ENCODE measurements at places on chromosomes 11 and 22.

GRCh38 chr22:33823552-33823951, 96.7 kb downstream of the LARGE1 start:
- no peak for DNase-seq

- no peak for DNase-seq
Measured at GRCh38 chr22:46088541-46089311, 61.6 kb upstream of the PPARA start.

DNA sequence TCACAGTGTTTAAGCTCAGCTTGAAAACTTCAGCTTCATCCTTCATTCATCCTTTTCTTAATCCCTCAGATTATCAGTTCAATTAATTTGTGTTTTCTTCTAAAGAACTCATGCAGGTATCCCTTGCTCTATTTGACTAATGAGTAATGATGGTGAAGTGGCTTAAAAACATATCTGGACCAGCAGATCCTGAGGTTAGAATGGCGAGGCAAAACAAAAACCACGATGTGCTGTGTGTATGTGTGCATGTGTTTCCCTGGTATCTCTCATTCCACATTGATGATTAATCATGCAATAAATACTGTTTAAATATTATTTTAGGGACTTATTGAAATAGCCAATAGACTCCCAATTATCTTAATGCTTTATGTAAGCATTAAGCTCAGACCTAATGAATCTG, 437.0 kb downstream of the DYNC2H1 start:
- DNase-seq, result no peak

- DNase-seq, result no peak
Measured at GRCh38 chr11:40689823-40690222, 769.6 kb downstream of the LRRC4C start.

DNA sequence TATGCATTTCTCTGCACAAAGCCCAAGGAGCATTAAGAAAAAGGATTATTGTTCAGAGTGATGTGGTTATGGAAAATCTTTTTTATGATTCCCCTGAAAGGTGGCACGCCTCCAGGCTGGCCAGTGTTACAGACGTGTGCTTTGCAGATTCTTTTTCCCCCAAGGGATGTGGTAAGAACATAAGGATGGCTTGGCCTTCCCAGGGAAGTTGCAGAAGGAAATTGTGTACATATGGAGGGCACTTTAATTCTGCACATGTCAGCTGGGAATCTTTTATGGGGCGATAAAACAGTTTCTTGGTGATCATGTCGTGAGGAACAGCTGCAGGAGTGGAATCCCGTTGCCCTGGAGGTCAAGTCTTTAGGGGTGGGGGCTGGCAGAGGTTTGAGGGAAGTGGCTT, 9.7 kb downstream of the SMARCB1 start:
- no peak for DNase-seq

GRCh38 chr22:44351685-44352377, 39.1 kb upstream of the SHISAL1 start:
- peak; percentile 44 for DNase-seq

DNA sequence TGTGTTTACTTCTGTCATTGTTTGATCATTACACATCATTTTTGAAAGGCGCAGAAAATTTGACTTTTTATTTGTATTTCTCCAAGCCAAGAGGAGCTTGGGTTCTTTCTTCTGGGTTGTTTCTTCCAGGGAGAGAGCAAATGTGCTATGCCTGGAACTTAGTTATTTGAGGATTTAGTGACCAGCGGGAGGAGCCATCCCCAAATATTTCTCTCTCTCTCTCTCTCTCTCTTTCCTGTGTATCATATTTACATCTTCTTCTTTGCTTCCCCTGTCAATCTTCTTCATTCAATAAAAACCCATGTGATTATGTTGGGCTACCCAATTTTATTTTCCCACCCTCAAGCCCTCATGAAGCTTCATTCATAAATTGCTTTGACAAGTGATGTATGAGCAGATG, 534.5 kb downstream of the LRRC4C start:
- no peak for DNase-seq

DNA sequence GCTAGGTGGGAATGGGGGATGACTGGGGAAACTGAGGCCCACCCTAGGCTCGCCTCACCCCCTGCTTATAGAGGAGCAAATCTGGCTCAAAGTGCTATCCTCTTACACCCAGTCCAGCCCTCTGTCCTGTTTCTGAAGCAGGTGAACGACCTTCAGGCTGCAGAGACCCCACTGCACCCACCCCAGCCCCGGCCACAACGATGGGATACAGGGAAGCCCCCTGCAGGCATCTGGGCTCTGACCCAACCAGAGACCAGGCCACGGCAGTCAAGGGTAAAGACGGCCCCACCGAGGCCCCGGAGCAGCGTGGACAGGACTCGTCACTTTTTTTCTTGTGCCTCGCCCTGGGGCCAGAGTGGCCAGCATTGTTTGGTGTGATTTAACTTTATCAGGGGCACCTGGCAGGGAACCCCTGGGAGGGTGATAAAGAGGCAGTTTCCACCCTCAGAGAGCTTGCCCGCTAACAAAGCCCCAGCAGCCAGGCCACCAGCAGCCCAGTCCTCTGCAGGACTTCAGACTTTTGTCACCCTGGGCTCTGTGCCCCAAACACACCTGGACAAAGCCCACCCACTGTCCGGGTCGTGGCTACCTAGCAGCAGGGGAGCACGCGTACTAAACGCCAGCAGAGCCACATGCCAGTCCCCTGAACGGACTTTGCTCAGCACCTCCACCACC, 612.6 kb downstream of the TBC1D22A start:
- no peak for DNase-seq

- DNase-seq, result no peak
Measured at GRCh38 chr11:116062129-116062489, 557.9 kb upstream of the CADM1 start.

GRCh38 chr11:61110255-61111049, 8.2 kb downstream of the CD5 start:
- no peak for DNase-seq

DNA sequence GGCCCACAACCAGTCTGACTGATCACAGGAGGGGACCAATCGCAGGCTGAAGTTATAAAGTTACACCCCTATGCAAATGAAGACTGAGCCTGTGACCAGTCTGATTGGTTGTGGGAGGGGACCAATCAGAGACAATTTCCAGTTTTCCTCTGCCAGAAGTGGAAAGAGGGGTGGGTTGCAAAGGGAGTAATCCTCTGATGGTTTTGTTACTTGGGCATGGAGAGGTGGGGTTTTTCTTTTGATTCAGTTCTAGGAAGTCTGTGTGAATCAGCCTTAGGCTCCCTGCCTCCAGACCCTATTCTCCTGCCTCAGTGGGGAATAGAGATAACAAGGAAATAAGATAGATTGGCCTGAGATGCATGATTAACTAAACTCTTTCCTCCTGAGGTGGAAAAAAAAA, 9.9 kb downstream of the OR6M1 start:
- no peak for DNase-seq

DNA sequence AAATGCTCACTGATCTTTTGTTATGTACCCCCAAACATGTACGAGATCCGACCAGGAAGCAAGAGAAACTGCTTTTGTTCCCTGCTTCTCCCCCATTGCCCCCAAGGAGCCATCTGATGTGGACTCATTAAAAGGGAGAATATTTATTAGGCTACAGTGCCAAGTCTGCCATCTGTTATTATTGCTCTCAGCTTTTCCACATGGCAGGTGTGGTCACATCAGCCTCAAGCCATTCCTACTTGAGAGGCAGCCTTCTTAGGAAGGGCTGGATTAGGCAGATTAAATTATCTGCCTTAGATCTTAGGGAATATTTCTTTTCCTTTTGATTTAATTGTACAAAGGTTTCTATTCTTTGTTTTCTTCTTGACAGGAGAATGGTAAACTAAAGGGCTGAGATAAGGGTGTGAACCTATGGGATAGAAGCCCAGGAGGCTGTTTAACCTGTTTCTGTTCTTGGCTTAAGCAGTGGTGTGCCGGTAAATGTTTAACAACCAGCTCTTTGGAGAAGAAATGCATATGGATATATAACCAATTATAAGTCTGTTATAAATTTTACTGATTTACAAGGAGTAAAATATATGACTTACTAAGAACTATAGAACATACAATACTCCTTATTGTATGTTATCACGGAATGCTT, 88.8 kb downstream of the PDHX start:
- DNase-seq, result no peak

- DNase-seq, result no peak
Measured at GRCh38 chr11:130781931-130782330, 134.3 kb downstream of the SNX19 start.
